ENCODE measurements at places on chromosomes 3 and 15. TPM values are rescaled to one million over a fixed set of nuclear protein-coding genes. Genes with fewer than 3 reads are reported as not detected.

FOXL2 gene
- 9.0 TPM for total RNA-seq

CD86 gene
- total RNA-seq = 0.15 TPM

WDR93 gene
- total RNA-seq = not detected

ANKUB1 gene
- total RNA-seq = not detected

NOP10 gene
- 241 TPM for total RNA-seq

GRCh38 chr3:99869621-99870020, 52.0 kb downstream of the CMSS1 start:
- DNase-seq = no peak

DNA sequence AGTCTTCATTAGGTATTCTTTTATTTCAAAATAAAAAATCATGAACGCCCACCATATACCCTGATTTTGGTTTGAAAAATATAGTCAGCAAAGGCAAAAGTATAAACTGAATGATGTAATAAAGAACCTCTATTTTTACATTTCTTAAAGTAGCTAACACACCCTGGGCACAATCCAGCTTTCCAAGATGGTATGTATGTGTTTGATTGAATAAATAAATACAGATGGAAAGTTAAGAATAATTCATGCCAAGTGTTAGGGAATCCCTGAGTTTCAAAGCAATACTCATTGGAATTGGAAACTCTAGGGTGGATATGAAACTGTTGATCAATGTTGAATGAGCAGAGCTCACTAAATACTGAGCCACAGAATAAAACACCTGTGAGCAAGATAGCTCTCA, 63.9 kb upstream of the TRIM42 start:
- DNase-seq = no peak

GRCh38 chr15:98650417-98651035, 2.2 kb downstream of the IGF1R start:
- DNase-seq = peak; percentile 37

DNA sequence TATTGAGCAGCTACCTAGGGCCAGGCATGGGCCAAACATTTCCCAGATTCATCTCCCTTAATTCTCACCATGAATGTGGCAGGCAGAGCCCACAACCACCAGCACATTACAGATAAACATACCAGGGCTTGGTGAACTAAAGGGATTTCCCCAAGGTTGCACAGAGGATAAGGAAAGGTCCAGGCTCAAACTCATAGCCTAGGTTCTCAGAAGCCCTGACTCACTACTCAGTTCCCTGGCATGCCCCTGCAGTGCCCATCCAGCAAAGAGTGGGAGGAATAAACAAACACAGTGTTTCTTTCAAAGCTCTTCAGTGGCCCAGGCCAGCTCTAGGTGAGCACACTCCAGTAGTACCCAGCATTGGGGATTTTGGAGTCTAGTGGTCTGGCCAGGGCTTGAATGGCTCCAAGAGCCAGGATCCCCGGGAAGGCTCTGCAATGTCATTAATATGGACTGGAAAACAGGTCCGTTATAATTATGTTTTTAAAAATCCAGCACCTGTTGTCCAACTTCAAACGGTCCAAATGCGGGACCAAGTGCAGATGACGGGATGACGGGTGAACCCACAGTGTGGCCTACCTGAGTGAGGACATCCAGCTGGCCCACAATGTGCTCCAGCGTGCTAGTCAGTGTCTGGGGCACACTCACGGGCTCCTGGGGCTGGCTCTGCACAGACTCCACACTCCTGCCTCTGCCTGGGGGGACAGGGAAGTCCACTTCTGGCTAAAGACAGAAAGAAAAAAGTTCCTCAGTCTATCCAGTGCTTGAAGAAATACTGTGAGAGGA, 39.8 kb upstream of the DUSP7 start:
- no peak for DNase-seq

DNA sequence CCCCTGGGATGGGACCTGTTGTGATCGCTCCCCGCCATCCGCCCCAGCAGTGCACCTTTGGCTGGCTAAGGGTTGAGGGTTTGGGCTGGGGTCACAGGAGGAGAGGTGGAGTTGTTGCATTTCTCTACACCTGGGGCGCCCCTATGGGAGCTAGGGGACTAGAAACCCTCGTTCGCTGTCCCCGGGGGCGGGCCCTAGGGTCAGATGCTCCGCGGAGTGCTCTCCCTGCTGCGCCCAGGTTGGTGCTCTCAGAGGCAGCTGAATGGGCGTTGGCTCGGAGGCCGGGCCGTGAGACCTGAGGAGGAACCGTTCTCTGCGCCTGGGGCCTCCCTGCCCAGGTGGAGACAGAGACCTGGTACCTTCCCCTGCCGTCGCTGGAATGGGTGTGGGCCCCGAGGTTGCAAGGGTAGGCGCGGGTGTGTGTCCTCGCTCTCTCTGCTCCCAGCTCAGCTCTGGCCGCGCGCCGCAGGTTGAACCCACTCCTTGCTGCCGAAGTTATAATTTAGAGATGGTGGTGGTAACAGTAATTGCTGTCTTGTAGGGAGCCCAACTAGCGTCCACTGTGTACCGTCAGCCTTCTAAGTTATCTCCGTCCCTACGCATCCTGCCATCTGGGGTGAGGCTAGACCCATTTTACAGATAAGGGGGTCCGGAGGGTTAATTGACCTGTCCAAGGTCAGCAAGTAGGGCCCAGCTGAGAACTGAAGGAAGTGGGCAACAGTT, 965 bp downstream of the FLNB start:
- no peak for DNase-seq

- DNase-seq = peak; percentile 39
These were observed 220.7 kb downstream of the NR2F2 start for GRCh38 chr15:96551196-96551595.

DNA sequence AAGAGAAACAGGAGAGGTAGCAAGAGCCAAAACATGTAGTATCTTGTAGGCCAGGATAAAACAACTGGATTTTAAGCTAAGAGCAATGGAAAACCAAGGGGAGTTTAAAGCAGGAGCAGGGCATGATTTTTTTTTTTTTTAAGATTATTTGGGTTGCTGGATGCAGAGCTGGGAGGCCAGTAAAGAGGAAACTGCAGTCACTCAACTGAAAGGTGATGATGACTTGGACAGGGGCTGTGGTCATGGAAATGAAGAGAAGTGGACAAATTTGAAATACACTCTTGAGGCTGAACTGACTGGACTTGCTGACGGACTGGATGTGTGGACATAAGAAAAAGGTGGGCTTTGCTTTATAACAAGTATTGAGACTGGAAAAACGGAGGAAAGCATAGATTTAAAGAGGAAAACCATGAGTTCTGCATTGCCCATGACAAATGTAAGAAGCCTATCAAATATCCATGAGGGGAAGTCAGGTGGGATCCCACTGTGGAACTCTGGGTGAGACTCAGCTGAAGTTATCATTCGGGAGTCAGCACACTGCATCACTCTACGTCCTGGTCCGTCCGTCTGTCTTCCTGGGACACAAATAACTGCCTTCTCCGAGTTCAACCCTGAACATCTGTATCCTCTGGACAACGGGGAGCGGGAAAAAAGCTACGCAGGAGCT, 688 bp downstream of the XPC start:
- no peak for DNase-seq

GRCh38 chr3:11580645-11581044, 63.1 kb downstream of the VGLL4 start:
- no peak for DNase-seq

DNA sequence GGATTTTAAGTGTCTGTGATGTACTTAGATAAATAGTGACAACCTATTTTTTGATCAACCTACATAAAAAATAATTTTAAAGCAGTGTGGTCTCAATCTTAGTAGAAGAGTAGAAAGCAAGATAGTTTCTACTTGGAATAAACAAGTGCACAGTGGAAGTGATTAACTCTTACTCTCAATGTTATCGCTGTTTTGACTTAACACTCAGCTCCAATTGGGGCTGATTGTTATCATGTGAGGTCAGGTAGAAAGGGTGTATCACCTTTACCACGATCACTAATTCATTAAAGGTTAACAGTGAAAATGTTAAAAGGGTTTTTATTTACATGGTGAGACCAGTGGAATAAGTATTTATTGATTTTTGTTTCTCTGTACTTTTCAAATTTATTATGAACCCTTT, 22.4 kb upstream of the APH1B start:
- DNase-seq = no peak

DNA sequence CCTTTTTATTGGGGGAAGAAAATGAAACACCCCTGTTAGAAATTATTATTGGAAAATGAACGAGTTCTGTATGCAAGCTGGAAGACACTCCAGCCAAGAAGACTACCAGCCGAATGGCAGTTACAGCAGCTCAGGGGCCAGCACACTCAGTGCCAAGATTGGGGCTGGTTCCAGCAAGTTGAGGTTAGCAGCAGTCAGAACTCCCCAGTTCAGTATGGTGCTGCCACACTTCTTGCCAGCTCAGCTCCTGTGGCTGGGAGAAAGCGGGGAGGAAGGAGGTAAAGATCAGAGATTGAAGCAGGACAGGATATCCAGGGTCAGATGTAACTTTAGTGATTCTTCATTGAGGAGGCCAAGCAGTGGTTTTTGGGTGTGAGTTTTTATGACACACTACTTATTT, 280.2 kb upstream of the NR2E3 start:
- no peak for DNase-seq

GRCh38 chr3:5019411-5020241, 40.4 kb downstream of the BHLHE40 start:
- DNase-seq = no peak

DNA sequence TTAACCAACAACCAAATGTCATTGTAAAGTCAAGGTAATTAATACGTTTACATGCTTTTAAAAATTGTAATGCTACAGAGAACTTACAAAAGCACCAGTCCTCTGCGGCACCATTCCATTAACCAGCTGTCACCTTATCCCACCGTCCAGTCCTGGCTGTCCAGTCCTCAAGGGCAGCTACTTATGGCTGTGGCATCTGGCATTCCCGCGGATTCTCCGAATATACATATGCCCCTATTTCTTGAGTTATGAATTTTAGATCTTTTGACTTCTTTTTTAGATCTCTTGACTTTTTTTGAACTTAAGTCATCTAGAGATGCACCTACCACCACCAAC, 382 bp upstream of the POMGNT2 start:
- DNase-seq = no peak

- DNase-seq = no peak
These were observed 15.4 kb downstream of the ZSCAN2 start for GRCh38 chr15:84616235-84616634.

All from Daoy (cell line).